ENCODE measurements at places on chromosomes 12 and 14. TPM values are rescaled to one million over a fixed set of nuclear protein-coding genes. Genes with fewer than 3 reads are reported as not detected.

The HHIPL1 gene
- total RNA-seq = 0.99 TPM

The KLRC2 gene
- not detected for total RNA-seq

The OTUB2 gene
- 1.2 TPM for total RNA-seq

The RNASE3 gene
- not detected for total RNA-seq

The CAPZA3 gene
- total RNA-seq = not detected

The CCDC38 gene
- total RNA-seq = not detected

The BEST3 gene
- total RNA-seq = not detected

The DPY19L2 gene
- total RNA-seq = 2.5 TPM

The GNPTAB gene
- 37.1 TPM for total RNA-seq

The AQP6 gene
- not detected for total RNA-seq

The DLK1 gene
- not detected for total RNA-seq

The PAH gene
- not detected for total RNA-seq

All from HFFc6 (cell line).